ENCODE measurements at places on chromosomes 7 and 10.

GRCh38 chr10:112229096-112229495 is 45.5 kb upstream of the GPAM start:
- DNase-seq, result no peak

DNA sequence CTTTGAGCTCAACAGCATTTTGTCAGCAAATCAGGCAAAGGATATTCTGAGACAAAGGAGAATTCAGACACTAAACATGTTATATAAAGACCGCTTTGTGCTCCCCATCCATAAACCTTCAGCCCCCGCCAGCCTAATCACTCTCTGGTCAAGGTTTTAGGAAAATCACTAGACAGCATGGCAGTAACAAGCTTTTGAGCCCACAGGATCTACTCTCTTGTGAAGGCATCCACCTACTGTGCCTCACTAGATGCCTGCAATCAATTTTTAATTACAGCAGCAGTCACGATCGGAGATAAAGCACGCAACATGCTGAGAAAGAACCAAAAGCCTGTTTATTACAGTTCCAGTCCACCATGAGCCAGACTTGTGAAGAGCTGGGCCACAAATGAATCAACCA is 19.1 kb downstream of the PDE1C start:
- DNase-seq, result no peak

GRCh38 chr10:117539361-117539773 is 3.2 kb upstream of the EMX2 start:
- no peak for DNase-seq

DNA sequence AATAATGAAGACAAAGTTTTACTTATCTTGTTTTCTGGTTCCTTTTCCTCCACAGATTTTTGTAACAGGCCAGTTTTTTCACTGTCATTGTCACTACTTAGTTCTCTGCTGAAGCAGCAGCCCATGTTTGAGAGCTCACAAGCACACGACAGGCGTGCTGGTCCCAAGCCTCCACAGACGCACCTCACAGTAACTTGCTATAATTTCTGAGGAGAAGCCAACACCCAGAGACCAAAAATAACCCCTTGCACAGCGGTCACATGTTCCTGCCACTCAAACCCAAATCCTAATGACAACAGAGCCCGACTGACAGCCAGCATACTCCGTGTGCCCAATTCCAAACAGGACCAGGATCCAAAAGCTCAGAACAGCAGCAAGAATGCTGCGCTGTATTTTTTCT is 58.5 kb downstream of the LARP4B start:
- no peak for DNase-seq

DNA sequence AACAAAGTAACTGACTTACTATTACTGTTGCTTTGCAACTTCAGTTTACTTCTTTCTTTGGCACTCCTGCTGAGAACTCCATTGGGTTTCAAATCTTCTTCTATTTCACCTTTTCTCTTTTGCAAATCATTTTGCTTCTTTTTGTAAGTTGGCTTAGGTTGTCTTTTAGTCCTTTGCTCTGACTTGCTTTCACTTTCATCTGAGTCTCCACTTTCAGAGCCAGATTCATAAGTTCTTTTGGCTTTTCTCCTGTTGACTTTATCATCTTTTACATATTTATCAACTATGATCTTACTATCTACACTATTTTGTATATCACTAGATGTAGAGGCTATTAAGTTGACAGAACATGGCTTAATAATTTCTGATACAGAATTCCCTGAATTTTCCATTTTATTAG is 73.4 kb downstream of the NRBF2 start:
- no peak for DNase-seq

DNA sequence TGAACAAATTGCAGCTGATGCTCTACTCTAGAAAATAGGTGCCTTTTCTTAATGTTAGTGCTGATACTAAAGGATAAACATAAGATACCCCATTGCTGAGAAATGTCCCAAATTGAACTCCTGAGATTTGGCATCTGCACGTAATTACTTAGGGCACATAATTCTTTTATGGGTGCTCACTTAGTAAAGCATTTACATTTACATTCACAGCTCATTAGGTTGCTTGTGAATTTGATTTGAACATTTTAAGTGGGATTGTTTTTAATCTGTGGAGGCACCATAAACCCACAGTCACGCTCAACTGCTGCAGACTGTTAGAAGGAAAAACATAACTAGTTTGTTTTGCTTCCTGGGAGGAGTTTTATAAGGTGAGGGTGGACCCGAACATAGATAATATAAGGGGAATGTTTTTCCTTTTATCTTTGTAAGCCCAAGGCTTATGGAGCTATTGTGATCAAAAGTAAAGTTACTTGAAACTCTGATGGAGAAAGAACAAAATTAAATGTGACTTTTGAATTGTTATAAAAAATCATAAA is 560.8 kb downstream of the REEP3 start:
- DNase-seq, result no peak

- no peak for DNase-seq
These were observed 172.5 kb downstream of the EGFR start for GRCh38 chr7:55191161-55191925.

GRCh38 chr7:152107945-152108344 is 82.5 kb downstream of the GALNT11 start:
- no peak for DNase-seq

DNA sequence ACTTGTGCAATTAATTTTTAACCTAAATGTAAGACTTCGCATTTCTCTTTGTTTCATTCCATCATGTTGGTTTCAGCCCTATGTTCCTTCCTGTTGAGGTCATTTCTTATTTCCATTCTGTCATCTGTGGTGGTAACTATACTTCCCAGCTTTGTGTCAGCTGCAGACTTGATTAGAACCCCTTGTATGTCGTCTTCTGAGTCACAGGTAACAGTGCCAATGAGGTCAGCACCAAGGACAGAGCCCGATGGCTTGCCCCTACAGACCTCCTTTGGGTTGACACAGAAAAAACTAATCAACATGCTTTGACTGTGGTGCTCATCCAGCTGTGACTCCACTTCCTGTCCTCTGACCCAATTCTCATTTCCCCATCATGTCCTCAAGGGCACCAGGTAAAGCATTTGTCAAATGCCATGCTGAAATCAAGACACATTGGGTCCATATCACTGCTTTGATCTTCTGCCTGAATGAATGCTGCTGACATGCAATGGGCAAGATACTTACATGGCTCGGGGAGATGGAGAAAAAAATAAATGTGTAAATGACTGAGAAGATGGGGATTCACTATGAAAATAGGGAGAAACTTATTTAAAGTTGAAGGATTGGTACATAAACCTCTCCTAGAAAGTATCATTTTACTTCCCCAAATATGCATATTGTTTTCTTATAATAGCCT is 25.6 kb upstream of the CRTAC1 start:
- peak; percentile 74 for DNase-seq

GRCh38 chr7:6393667-6394056 is 54.1 kb downstream of the DAGLB start:
- no peak for DNase-seq

Data from WTC11 (cell line).